ENCODE measurements at places on chromosomes 6 and 20.

DNA sequence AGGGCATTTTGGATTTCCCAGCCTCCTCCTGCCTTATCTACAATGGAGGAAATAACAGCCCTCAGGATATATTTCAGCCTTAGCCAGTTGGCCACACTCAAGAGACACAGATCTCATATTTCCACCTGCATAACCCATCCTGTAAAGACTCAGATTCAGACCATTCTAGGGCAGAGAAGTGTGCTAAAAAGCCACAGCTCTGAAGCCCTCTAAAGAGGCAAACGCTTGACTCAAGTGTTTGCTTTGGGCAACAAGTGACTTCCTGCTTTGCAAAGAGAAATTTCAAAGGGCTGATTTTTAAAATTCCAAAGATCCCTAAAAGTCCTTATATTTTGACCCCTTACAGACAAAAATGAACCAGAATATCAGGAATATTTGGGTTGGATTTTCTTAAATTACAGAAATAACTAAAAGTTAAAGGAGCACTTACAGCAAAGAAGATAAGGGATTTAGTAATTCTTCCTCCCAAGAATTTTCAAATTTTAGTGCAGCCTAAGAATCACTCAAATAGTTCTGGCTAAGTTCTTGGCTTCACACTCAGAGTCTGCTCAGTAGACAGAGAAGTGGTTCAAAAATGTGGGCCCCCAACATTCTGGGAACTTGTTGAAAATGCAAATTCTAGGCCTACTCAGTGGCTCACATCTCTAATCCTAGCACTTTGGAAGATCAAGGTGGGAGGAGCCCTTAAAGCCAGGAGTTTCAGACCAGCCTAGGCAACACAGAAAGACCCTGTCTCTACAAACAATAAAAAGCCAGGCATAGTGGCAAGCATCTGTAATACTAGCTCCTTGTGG lies 18.9 kb upstream of the ADGRF5 start:
- no peak for DNase-seq

GRCh38 chr6:106511288-106512047 lies 117.8 kb downstream of the RTN4IP1 start:
- peak; percentile 38 for DNase-seq

GRCh38 chr6:45351667-45352066 lies 23.5 kb downstream of the RUNX2 start:
- DNase-seq: no peak

DNA sequence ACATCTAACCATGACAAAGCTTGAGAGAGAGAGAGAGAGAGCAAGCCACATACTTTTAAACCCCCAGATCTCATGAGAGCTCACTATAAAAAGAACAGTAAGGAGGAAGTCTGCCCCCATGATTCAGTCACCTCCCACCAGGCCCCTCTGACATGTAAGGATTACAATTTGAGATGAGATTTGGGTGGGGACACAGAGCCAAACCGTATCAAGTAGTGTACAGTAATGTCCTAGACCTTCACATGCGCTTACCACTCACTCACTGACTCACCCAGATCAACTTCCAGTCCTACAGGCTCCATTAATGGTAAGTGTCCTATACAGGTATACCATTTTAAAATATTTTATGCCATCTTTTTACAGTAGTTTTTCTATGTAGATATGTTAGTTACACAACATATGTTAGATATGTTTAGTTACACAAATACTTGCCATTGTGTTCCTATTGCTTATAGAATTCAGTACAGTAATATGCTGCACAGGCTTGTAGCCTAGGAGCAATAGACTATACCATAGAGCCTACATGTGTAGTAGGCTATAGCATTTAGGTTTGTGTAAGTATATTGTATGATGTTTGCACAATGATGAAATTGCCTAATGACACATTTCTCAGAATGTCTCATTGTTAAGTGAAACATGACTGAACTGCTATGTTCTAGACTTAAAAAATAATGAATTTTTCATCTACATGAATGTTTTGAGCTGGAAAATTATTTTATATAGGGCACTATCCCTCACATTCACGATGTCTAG lies 11.7 kb downstream of the TSPYL1 start:
- DNase-seq: no peak

GRCh38 chr6:80547827-80548226 lies 441.4 kb downstream of the BCKDHB start:
- DNase-seq: no peak

DNA sequence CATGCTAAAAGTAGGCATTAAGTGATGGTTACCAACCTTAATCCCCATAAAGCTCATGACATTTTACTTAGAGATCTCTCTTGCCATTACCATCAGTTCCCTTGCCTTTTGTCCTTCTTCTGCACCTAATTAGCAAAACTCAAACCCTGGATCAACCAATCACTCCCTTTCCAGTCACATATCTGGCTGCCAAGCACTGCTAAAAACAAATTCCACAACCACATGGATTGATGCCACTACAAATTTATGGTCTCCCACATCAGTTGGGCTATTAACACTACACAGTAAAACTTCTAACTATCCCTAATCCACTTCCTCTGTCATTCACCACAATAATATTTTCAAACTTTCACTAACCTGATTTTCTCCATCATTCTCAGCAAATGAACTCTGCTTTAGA lies 54.3 kb upstream of the RNF146 start:
- DNase-seq: no peak

- no peak for DNase-seq
Observed at GRCh38 chr6:40328986-40329545, 258.1 kb downstream of the LRFN2 start.

GRCh38 chr20:21156266-21156665 lies 30.4 kb downstream of the KIZ start:
- DNase-seq: no peak

GRCh38 chr20:45467861-45468260 lies 1.7 kb upstream of the WFDC2 start:
- no peak for DNase-seq

DNA sequence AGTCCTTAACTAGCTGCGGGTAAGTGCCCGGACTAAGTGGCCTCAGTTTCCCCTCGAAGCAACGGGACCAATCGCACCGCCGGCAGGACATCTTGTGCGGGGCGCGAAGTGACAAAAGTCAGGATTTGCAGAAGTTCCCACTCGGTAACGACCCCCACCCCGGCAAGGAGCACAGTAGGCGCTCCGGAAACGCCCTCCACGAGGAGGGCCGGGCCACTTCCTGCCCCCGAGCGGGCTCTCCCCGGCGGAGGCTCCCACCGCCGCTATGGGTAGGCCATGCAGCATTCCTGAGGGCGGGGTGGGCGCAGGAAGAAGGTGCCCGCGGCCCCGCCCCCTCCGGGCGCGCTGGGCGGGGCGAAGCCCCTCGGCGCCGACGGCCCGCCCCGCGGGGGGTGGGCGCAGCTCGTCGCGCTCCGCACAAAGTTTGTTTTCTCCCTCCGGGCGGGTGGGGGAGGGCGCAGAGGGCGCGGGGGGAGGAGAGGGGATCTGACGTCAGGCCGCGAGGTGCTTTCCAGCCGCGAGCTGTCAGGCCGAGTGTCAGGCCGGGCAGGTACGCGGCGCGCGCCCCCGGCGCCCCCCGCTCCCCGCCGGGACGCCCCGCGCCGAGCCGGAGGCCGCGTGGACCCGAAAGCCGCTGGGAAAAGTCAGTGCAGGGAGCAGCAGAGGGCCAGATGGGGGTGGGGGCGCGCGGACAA lies at the start of gene TGIF2:
Gene TGIF2 (plus strand): TSS at position 495 of the 695 bp plus-strand sequence. CDS start 5,178 bp downstream, outside the sequence.
- peak; percentile 99 for DNase-seq

DNA sequence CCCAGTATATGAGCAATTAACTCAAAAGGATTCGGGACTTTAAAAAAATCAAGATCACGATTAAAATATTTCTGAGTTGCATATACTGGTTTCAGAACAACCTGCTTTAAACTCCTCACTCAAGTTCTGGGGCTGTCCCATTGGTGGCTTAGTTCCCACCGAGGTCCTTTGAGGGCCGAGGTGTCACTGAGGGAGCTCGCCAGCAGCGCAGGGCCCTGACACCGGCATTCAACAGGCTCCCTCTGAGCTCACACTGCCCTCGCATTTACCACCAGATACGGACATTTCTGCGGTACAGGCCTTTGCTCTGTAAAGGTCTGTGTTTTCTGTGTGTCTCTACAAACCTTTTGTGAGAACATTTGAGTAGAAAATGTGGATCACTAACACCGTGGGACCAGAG lies 24.4 kb upstream of the BNIP5 start:
- no peak for DNase-seq

DNA sequence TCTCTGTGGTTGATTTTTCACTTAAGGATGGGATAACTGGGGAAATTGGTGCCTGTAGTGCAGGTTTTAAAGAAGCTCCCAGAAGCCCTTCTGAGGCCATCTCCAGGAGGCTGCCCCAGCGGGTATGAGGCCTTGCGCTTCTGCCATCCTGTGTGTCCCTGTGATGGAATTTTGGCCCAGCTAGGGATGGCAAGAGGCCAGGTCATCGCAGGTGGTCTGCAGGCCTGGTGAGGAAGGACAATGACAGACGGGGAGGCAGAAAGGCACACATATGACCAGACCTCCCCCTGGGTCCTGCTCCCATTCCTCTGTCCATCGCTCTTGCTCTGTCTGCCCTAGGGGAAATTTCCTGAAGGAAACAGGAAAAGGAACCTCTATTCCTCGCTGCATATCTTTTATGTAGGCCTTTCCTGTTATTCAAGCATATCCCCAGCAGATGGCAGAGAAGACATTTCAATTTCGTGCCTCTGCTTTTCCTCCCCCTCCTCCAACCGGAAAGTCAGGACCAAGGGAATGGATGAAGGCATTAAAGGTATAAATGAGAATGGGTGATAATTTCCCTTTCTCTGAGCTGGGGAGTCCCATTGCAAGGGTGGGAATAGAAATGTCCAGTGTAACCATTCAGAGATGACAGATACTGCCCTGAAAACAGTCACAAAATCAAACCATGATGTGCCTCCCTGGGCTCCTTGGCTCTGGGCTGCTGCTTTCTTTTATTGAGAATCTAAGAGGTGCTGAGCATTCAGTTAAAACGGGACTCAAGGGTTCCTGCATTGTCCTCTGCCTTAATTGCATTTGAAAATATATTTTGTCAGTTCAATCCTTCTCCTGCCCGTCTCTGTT lies 17.6 kb upstream of the HLA-F start:
- DNase-seq: no peak

DNA sequence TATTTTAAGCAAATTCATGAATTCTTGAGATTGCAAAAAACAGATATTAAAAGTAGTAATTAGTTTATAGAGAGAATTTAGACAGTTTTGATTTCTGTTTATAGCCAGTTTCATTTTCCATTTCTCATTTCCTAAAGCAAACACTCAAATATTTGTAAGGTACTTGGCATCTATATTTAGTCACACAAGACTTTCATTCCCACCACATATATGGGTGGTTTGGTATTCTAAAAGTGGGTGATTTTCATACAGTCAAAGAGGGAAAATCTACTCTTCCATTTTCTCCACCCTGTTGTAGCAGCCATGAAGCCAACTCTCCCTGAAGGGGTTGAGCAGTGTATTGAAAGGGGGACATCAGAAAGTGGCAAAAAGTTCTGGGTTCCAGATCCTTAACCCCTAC lies 181.1 kb upstream of the SUPT3H start:
- no peak for DNase-seq

GRCh38 chr6:25456249-25457040 lies 177.3 kb downstream of the CARMIL1 start:
- no peak for DNase-seq

DNA sequence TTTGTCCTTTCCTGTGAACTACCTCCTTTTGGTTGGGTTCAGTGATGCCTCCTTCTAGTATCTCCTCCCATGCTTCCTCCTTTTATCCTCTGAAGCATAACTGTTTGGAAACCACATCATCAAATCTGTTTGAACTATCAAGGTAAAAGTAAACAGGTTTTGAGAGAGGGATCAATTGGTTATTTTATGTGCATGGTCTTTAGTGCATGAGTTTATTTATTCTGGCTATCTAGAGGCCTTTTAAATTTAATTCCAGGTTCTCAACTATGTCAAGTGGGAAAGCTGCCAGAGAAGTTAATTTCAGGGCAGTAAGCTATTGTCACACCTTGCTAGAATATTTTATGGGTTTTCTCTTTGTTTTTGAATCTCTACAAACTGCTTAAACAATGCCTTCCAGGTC lies 54.1 kb downstream of the WASF1 start:
- no peak for DNase-seq

GRCh38 chr6:107444277-107444676 lies 15.1 kb downstream of the PDSS2 start:
- no peak for DNase-seq

GRCh38 chr6:32213649-32214048 lies 10.2 kb downstream of the NOTCH4 start:
- DNase-seq: no peak

GRCh38 chr6:53845280-53846195 lies 50.7 kb downstream of the LRRC1 start:
- no peak for DNase-seq

DNA sequence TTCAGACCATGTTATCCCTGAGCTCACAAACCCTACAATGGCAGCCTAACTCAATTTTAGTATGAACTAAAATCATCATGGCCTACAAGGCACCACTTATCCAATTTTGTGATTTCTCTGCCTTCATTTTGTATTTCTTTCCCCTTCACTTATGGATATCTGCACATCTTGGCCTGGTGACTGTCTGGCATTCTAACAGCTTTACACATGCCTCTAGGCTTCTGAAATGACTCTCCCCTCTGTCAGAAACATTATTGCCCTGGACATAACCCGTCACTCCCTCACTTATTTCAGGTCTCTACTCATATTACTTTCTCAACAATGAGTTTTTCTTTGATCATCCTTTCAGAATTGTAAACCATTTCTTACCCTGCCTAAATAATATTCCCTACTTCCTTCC lies 89.2 kb upstream of the THEMIS start:
- DNase-seq: no peak

DNA sequence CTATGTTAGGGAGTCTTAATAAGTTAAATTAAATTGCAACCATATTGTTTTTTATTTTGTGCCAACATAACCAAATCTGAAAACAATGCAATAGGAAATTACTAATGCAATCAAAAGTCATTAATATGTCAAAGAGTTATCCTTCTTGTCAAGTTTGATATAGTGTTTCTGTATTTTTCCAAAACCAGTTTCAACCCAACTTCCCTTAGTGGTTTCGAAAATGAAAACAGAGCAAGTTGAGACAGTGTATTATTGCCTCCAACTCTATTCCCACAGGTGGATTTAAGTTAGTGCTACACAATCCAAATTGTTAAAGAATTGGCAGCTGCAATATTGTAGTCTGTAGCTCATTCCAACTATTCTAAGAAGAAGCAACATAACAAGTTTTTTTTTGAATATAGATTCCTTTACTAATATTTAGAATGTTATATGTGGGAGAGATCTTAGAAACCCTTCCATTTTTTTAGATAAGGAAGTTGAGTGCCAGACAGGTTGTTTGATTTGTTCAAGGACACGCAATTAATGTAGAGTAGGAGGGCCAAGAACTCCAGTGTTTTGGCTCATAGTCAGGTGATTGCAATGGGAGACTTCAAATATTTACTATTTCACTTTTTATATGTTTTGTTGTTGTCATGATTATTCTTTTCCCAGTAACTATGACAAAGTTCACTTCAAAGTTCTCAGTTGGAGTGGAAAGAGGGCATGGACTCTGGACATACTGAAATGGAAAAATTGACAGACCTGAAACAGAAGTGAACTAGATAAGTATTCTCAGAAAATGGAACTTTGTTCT lies 282.4 kb upstream of the HSF2 start:
- DNase-seq: no peak

DNA sequence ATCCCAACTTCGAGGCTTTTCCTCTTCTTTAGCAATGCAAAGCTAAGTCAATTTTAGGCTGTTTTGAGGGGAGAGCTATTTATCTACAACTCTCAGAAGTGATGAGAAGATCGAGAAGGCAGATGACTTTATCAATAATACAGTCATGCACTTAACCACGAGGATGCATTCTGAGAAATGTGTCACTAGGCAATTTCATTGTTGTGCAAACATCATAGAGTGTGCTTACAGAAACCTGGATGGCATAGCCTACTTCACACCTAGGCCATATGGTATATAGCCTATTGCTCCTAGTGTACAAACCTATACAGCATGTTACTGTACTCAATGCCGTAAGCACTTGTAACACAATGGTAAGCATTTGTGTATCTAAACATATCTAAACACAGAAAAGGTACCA lies 66.6 kb downstream of the PRND start:
- DNase-seq: no peak
